ENCODE measurements at places on chromosomes 2 and 18.

DNA sequence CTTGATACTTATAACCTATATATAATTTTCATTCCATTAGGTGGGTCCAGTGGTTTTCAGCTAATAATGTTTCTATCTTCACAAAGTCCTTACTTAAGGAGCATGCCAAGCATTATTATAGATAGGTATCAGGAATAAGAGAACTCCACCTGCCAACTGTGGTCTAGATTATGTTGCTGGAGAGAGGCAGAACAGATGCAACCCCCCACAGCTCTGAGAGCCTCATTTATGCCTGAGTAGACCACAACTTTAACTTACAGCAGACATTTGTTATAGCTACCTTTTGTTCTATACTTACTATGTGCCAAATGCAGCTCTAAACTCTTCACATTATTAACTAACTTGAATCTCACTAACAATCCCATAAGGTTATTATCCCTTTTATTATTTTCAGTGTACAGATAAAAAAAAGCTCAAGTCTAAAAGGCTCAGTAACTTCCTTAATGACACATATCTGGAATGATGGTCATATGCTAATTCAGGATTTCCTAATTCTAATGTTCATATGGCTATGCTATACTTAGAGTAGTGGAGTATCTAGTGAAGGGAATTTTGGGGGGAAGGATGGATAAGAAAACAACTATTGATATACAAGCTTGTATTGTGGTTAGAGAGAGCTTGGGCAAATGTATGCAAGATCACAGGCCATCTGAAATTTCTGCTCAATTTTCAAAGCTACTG, 119.1 kb upstream of the RND3 start:
- DNase-seq = no peak

DNA sequence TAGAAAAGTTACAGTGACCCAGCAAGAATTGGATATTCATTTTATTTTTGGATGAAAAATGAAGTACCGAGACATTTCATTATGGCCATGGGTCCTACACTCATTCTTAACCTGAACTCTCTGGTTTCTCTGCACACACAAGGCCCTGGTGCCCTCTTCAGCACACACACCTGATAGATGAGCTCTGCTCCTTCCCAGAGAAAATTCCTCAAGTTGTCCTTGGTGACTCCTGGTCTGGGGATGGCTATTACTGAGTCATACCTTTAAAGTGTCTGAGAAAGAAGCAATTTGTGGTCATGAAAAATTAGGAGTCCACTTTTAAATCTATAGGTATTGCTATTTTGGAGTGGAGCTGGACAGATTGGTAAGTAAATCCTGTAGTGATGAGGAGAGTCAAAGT, 311.5 kb downstream of the CDH2 start:
- DNase-seq = no peak

GRCh38 chr18:12287684-12288402, 20.2 kb upstream of the TUBB6 start:
- DNase-seq = no peak

- DNase-seq = no peak
These were observed 204.0 kb downstream of the CYRIA start for GRCh38 chr2:16461672-16462071.

GRCh38 chr2:240926516-240927389, 20.6 kb downstream of the CROCC2 start:
- DNase-seq = no peak

GRCh38 chr2:100645695-100646429, 83.1 kb downstream of the PDCL3 start:
- no peak for DNase-seq

DNA sequence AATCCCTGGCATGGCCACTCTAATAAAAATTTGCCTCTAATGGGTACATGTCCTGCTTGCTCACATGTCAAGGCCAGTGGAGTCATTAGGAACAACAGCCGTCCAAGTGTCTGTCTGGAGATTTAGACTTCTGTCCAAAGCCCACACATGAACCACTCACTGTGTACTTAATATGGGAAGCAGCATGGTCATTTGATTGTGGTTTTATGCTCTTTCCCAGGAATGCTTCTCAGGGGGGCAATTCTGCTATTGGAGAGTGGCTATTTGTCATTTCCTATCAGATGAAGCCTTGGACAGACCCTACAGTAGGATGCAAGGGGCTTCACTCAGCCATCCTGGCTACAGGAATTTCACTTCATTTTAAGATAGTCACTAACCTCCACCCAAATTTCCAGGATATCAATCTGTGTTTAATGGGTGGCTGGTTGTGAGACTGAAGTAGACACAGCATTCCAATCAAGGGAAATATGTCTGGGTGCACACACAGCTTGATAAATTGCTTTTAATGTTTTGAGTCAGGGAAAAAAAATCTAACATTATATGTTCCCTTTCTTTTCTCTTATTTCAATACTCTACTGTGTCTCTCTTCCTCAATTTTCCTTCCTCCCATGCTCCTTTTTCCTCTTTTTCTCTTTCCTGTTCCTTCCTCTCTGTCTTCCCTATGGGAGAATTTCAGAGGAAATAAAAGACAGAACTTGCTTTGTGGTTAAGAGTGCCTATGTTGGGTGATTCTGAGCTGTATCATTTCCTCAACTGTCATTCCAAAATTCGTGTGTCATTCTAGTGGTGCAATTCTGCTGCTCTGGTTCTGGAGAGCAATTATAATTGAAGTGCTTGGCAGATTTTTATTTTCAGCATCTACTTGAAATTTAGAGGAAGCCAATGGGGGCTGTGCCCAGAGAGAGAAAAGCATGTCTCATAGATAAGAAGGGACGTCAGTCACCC, 320.1 kb downstream of the OSR1 start:
- no peak for DNase-seq
